ENCODE measurements at places on chromosomes 1 and 21. TPM values are rescaled to one million over a fixed set of nuclear protein-coding genes. Genes with fewer than 3 reads are reported as not detected.

The DYNLT5 gene
- total RNA-seq, result not detected

DNA sequence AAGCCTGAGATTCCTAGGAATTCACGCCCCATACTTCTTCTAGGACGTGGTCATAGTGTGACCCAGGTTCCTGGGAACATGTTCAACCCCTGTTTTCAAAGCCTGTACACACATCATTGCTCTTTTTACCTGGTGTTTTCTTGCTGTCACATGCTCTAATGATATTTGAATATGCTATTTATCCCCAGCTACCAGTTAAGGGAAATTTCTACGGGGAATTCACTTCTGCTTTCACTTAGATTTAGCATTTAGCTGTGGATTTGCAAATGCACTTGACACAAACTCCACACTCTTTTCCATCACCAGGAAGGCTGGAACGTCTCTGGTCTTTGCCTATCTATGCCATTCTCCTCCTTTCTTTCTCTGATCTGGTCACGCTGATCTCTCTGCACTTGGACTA, 11.3 kb upstream of the SAMSN1 start:
- no peak for DNase-seq

- DNase-seq, result no peak
Measured at GRCh38 chr21:22679207-22679606, 1681.0 kb downstream of the NCAM2 start.

DNA sequence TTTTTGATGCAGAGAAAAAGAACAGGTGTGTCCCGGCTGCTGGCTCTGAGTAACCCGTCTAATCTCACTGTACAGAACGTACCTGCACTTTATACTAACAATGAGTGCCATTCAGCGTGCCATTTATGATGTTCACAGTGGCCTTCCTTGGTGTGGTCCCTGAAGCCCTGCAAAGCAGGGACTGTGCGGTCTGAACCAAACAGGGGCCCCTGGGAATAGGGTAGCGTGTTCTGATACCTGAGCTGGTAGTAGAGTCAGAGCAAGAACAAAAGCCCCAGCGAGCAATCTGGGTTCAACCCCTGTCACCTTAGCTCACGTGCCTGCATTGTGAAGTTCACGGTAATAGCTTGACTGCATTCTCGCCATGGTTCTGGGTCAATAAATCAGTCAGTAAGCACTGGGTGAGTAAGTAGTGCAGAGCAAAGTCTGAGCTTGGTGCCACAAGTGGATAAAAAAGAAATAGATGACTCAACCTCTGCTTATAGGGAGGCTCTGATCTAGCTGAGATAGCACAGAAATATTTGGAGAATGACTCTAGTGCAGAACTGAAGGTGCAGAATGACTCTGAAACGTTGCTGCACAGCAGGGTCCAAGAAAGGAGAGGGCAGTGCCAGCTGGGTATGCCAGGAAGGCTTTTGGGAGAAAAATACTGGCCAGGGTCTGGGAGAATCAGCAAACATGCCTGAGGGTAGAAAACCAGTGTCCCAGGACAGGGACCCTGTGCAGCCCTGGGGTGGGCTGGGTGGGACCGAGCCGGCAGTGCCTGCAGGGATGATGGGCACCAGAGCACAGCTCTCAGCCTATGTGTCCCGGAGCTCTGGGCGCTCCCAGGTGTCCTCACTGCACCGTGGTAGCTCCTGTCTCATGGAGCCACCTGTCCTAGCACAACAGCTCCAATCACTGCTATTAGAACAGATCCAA, 125.9 kb downstream of the RHOU start:
- DNase-seq, result peak; percentile 35

- peak; percentile 73 for DNase-seq
Measured at GRCh38 chr1:52551507-52552235, 1.2 kb downstream of the TUT4 start.

DNA sequence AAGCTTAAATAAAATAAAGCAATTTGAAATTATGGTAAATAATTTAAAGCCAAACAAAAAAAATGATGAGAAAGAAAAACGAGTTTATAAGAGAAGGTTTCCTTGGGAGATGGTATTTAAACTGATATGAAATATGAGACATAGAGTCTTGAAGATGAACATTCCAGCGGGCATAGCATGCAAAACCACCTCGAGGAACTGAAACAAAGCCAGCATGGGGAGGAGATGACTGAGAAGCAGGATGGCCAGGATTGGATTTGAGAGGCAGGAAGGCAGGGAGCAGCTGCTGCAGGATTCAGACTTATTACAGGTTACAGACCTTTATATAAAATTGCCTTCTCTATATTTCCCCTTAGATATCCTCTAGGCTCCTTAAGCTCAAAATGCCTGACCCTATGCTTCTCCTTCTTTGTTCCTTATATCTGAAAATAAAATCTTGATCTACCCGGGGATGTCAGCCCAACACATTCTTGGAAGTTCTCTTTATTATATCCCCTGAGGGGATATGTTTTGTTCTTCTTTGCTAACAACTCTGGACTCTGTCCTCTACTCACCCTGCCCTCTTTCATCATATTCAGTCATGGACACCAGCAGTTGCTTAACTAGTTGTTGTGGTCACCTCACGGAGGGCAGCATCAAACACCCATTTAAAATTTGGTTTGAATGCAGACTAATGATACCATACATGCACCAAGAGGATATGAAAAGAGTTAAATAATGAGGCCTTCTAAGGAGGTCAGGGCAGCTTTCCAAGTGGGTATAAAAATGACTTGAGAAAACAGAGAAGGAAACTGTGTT, 719.1 kb upstream of the B3GALT2 start:
- DNase-seq, result no peak

The ERG gene
- total RNA-seq, result not detected

DNA sequence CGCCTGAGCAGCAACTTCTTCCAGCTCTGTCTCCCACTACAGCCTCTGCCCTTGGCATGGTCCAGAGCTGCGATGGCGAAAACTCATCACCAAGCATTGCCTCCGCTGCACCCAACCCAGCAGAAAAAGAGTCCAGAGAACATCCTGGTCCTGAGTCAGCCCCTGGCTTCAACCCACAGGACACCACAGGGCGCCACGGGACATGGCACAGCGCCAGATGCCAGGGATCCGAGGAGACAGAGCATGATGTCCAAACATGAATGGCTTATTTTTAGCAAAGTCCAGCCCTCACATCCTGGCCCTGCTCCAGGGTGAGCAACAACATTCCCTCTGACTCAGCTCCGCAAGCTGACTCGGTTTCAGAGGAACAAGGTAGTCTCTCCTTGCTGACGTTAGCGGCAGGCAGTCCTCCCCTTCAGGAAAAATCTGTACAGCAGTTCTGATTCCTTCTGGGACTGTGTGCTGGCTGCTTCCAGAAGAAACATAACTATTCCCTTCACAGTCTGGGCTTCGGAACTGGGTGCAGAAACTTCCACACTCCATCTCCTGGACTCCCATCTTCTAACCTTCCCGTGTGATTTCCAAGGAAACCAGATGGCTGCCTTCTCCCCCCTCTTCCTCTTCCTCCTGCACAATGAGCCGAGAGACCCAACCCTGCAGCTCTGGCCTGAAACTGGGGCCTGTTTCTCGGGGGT, 131.3 kb downstream of the TOMM20 start:
- DNase-seq, result no peak

The STRIP1 gene
- 20.7 TPM for total RNA-seq

GRCh38 chr1:40390857-40391256, 17.3 kb downstream of the SMAP2 start:
- no peak for DNase-seq

- DNase-seq, result no peak
Measured at GRCh38 chr1:208106218-208106617, 138.0 kb downstream of the PLXNA2 start.

The GSTM1 gene
- total RNA-seq, result not detected

DNA sequence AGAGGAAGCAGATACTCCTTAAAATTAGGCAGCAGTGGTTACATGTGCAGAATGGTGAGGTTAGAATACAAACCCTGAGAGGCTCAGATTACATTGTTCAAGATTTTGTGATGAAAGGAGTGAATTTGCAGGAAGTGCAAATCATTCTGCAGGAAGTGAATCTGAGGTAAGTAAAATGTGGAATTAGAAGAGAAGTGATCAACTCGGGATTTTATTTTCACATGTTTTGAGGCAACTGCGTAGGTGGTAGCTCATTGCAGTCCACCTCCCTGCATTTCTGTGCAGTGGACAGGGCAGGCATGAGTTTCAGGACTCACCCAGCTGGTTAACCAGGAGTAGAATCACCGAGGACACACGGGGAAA, 2.1 kb upstream of the PLA2G2C start:
- no peak for DNase-seq
